Stimulated activated CD4-positive, alpha-beta T cell treated with anti-CD3 and anti-CD28 coated beads, Interleukin-4, amount 100 ng/mL, for 1 hour (primary cell): ENCODE measurements at places on chromosomes 16 and 17.

DNA sequence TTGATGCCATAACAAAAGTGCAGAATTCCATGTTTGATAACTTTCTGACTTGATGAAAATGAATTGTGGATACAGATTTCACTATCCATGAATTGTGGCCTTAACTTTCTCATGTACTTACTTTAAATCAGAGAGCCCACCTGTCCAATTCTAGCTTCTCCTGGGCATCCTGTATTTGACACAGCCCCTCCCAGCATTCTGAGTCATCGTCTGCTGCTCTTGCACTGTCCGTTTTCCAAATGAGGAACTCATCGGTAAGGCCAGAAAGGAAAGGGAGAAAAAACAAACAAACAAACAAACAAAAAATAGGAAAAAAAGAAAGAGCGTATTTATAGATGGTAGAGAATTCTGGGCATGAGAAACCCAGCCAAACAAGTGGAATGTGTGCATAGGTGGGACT is 361.6 kb downstream of the WWOX start:
- DNase-seq, result no peak

DNA sequence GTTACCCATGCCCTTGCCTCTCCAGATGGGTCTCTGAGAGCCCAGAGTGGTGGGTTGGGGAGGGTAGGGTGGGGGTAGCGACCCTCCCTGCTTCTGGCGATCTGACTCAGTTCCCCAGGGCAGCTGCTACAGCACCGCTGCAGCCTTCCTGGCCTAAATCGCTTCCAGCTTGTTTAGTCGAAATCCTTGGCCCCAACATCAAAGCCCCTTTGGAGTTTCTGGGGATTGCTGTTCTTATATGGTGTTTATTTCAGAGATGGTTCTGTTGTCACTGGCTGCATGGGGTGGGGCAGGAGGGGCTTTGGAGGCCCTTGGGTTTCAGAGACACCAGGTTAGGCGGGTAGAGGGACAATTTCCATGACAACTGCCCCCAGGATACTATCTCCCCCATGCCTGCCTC is 35.9 kb downstream of the FZD2 start:
- no peak for DNase-seq

- DNase-seq, result peak; percentile 68
These were observed 6.9 kb upstream of the ACTG1 start for GRCh38 chr17:81519284-81520020.

GRCh38 chr17:50642722-50643656 is 8.3 kb downstream of the ABCC3 start:
- no peak for DNase-seq

DNA sequence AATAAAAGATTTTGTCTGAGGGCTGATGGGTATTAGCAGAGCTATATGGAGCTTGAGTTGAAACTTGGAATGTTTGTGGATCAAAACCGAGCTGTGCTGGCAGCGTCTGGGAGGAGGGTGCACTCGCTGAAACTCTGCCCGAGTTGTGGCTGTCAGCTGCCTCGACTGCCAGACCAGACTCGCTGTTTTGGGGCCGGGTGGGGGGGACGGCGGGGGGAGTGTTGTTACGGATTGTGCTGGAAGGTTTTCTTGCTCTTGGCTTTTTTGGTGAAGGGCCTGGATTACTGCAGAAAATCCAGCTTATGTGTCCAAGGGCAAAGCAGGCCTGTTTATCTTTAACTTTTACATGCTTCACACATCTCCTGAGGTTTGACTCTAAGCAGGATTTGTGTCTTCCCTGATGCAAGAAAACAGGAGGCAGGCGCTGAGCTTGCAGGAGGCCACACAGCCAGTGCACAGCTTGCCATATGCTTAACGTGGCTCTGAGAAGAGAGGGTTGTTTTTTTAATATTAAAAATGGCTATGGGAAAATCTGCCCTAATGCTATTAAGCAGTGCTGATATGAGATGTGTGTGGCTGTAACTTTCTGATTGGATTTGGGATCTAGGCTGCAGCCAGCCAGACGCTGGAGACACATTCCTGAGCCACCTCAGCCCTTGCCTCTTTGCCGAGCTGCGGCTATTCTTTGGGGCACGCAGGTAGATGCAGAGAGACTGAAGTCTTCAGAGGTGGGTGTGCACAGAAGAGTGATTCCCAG is 20.5 kb upstream of the RPTOR start:
- DNase-seq, result no peak
